NCI-H774 (cell line): ENCODE measurements at places on chromosomes 13 and 19.

- DNase-seq: no peak
Observed at GRCh38 chr13:105937451-105937850, 598.0 kb downstream of the EFNB2 start.

DNA sequence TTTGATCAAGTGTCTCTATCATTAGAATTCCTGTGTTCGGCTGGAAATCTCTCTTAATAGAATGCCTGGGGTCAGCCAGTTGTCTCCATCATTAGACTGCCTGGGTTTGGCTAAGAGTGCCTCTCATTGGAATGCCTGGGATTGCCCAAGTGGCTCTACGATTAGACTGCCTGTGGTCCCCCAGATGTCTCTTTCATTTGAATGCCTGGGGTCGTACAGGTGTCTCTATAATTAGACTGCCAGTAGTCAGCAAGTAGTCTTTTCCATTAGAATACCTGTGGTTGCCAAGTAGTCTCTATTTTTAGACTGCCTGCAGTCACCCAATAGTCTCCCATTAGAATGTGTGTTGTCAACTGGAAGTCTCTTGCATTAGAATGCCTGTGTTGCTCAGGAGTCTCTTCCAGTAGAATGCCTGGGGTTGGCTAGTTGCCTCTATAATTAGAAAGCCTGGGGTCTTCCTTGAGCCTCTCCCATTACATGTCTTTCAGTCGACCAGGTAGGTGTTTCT lies 1523.2 kb downstream of the UQCRFS1 start:
- DNase-seq: no peak

DNA sequence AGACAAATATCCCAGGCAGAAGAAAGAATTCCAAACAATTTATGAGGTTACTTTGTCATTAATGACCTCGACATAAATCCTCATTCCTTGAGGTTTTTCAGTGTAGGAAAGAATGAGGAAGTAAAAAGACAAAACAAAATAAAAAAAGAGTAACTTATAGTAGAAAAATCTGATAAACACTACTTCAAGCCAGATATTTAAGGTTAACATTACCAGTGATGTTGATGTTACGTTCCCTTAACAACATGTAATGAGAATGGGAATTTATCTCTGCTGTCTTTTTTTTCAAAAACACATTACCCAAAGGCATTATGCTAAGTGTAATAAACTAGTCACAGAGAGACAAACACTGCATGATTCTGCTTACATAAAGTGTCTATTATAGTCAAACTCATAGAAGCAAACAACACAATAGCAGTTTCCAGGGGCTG lies 935.1 kb downstream of the SLITRK1 start:
- DNase-seq: no peak

DNA sequence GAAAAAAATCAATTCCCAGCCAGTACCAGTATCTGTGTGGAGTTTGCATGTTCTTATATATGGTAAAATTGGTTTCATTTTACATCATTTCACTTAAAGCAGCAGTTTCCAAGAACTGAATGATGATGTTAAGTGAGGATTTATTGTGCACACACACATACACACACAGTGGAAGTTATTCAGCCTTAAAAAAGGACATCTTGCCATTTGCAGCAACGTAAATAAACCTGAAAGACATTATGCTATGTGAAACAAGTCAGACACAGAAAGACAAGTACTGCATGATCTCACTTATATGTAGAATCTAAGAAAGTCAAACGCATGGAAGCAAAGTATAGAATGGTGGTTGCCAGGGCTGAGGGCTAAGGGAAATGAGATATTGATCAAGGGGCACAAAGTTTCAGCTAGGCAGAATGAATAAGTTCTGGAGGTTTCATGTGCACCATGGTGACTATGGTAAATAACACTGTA lies 5.3 kb downstream of the SIGLECL1 start:
- no peak for DNase-seq

DNA sequence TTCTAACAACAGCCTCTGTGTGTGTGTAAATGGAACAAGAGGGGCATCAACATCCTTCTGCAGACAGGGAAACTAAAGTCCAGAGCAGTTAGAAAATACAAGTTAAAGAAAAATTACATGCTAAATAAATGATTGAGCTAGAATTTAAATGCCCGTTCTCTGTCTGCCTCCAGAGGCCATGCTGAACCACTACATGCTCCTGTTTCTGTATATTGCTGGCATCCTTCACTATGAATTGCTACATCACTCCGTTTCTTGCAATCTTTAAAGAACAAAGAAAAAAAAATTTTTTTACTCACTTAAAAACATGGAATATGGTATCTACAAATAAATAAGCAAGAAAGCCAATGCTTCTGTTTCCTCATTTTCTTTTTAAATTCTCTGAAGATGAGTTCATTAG lies 47.9 kb downstream of the DCT start:
- DNase-seq: no peak

GRCh38 chr19:45079063-45079910 lies at the start of gene GEMIN7:
Gene GEMIN7, plus strand, starts transcription at chr19:45079260. Its CDS starts 10,855 bp downstream, at chr19:45090115.
- peak; percentile 59 for DNase-seq

DNA sequence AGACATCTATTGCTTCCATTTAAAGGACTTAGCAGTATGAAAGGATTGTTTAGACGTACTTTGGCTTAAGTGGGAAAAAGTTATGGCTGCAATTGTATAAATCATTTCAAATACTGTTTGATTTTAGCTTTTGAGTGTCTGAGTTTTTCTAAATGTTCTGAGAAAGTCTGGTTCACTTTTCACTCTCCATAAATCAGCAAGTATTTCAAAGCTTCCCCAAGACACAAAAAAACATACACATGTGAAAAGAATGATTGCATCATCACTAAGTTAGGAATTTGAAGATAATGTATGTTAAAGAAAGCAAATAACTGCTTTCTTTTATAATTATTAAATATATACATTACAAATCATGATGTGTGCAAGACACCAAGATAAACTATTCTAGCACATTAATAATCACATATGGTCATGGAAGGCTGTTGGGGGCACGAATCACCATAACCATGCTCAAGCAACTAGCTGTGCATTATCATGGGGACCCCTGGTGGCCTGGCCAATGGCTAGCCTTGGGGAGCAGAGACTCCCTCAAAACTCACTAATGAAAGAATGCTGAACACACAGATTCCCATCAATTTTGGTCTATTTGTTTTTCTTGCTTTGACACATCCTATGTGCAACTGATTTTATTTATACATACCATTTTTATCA lies 111.1 kb downstream of the MIPEP start:
- DNase-seq: no peak

DNA sequence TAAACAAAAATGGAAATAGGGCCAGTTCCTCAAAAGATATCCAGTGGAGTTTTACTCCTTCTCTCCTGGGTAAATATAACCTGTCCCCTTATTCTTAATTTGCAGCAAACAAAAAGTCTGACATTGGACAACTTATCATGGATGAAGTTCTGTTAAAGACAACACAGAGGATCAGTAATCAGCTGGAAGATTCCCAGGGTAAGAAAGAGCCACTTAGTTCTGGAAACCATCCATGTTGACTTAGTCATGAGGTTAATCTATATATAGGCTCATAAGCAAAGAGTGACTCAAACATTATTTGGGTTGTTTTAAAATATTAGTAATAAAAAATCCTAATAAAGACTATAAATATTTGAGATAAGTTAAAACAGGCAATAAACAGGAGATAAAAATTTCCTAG lies 40.5 kb upstream of the EBPL start:
- DNase-seq: no peak

DNA sequence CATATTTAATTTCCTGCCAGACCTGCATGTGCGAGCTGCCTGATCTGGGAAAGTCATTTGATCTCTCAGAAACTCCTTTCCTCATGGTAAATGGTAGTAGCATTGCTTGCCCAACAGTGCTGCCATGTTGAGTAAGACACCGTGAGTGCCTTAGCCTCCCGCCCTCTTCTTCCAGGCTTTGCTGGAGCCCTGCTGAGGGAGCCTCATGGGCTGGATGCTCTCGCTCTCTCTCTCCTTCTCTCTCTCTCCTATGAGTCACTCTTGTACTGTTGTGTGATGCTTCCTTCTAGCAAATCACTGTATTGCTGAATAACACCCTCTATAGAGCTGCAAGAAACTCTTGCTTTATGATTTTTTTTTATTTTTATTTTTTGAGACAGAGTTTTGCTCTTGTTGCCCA lies 365.5 kb downstream of the UQCRFS1 start:
- DNase-seq: no peak

- DNase-seq: no peak
Observed at GRCh38 chr19:9857076-9857721, 22.1 kb downstream of the PIN1 start.

DNA sequence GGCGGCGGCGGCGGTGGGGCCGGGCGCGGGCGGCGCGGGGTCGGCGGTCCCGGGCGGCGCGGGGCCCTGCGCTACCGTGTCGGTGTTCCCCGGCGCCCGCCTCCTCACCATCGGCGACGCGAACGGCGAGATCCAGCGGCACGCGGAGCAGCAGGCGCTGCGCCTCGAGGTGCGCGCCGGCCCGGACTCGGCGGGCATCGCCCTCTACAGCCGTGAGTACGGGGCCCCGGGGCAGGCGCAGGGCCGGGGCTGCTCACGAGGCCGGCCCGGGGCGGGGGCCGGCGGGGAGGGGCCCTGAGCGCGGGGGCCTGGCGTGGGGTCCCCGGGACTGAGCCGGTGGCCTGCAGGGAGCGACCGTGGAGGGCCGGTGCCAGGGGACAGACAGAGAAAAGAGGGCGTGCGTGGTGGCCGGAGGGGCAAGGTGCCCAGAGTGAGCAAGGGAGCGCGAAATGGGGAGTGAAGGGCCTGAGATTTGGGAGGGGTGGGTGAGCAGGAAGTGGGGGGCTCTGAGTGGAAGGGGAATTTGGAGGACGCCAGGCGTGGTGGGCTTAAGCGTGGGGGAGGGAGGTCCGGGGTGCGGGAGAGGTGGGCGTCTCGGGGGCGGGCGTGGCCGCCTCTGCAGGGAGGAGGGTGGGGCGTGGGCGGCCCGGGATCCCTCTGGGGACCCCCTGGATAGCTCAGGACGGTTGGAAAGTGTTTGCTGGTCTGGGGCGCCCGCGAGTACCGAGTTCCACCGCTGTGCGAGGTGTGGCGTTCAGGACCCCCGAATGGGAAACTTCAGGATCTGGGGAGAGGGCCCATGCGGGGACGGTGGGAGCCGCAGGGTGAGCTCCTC lies 575 bp downstream of the CARM1 start:
- no peak for DNase-seq

GRCh38 chr19:941292-942132 lies 15.7 kb downstream of the ARID3A start:
- no peak for DNase-seq

- DNase-seq: peak; percentile 45
Observed at GRCh38 chr19:7869453-7869909, 4.7 kb downstream of the PRR36 start.

- no peak for DNase-seq
Observed at GRCh38 chr13:71219698-71220415, 647.1 kb downstream of the DACH1 start.

DNA sequence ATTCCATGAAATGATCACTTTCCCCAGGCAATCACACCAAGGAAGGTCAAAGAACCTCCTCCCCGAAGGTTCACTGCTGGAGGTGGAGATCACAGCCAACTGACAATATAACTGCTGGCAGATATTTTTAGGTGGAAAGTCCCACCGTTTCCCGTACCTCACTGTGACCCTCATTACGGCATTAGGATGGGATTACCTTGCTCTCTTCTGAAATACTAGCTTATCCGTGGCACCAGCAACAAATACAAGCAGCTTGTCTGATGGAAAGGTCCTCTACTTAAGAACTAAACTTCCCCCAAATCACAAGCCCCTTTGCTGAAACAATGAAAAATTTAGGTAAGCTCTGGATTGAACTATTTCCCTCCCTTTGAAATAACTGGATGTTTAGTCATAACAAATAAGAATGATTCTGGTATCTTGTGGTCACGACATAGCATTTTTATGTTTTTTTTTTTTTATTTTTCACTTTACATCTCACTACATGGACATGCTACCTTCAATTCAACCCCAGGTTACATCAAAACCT lies 178.9 kb downstream of the COL4A1 start:
- no peak for DNase-seq

GRCh38 chr13:42832341-42833096 lies 51.1 kb downstream of the FAM216B start:
- no peak for DNase-seq

DNA sequence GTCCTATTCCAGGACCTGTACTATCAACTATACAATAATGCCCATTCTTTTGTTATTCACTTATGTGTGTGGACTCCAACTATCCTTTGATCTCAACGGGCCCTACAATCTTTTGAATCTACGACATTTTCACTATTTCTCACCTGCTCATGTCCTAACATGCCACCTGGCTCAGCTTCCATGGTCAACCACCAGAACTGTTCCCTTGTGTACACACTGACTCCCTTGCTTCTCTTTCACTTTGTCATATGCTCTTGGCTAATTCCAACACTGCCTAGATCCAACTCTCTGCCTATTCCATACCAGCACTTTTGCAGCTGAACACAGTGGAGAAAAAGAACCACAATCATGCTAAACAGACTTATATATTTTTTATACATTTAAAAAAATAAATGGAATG lies 53.1 kb downstream of the MICU2 start:
- DNase-seq: no peak

- peak; percentile 48 for DNase-seq
Observed at GRCh38 chr19:41951686-41952172, 7.4 kb downstream of the RABAC1 start.

- no peak for DNase-seq
Observed at GRCh38 chr19:13600802-13601201, 94.5 kb upstream of the CACNA1A start.

DNA sequence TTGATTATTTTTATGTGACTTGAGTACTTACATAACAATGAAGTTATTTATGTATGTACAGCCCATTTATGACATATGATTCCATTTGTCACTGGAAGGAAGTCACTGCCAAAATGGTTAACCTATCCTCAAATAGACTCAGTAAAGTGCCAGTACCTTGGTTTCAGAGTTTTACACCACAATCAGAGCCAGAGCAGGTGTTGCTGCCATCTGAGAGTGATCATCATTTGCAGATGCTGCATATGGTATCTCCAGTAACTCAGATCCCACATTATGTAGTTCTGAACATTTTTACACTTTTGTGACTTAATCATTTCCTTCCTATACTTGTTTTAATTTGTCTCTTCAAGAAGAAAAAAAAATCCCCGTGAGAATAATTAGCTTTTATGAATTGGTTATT lies 313.3 kb downstream of the HS6ST3 start:
- DNase-seq: no peak

DNA sequence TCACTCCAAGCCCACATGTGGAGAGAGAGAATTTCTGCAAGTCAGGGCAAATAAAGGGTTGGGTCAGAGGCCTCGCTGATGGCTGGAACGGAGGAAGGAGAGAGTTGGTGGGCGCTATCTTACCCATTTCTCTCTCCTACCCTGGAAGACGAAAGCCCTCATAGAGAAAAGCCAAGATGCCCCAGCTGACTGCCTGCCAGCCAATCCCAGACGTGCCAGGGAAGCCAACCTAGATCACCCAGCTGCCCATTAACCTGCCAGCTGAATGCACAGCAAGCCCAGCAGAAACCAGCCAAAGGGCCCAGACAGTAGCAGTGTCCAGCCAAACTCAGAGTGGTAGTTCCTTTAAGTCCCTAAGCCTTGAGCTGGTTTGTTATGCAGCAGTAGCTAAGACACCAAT lies 167.0 kb upstream of the ZNF507 start:
- DNase-seq: no peak

- DNase-seq: no peak
Observed at GRCh38 chr13:49342454-49342853, 94.7 kb downstream of the CDADC1 start.

- no peak for DNase-seq
Observed at GRCh38 chr13:43787997-43788396, 1.2 kb upstream of the ENOX1 start.

GRCh38 chr19:41364524-41365391 lies 809 bp upstream of the B9D2 start:
- DNase-seq: no peak

- DNase-seq: no peak
Observed at GRCh38 chr13:33139780-33140535, 123.7 kb downstream of the KL start.
